ENCODE measurements at places on chromosomes 16 and 17.

DNA sequence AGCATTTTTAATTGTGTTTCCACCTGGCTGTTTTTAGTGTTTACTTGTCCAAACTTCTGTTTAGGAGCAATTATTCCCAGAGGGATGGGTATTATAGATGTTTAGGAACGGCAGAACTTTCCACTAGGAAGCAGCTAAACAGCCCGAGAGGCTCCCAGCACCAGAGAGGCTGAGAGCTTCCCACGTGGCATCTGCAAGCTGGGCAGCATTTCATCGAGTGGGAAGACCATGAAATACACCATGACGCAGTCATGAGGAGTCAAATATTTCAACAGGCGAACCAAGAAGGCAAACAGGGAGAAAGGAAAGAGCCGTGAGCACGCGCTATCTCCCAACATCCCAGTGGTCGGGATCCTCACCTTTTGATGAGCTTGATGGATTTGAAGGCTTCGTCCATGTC is 24.1 kb downstream of the TMEM204 start:
- no peak for DNase-seq

DNA sequence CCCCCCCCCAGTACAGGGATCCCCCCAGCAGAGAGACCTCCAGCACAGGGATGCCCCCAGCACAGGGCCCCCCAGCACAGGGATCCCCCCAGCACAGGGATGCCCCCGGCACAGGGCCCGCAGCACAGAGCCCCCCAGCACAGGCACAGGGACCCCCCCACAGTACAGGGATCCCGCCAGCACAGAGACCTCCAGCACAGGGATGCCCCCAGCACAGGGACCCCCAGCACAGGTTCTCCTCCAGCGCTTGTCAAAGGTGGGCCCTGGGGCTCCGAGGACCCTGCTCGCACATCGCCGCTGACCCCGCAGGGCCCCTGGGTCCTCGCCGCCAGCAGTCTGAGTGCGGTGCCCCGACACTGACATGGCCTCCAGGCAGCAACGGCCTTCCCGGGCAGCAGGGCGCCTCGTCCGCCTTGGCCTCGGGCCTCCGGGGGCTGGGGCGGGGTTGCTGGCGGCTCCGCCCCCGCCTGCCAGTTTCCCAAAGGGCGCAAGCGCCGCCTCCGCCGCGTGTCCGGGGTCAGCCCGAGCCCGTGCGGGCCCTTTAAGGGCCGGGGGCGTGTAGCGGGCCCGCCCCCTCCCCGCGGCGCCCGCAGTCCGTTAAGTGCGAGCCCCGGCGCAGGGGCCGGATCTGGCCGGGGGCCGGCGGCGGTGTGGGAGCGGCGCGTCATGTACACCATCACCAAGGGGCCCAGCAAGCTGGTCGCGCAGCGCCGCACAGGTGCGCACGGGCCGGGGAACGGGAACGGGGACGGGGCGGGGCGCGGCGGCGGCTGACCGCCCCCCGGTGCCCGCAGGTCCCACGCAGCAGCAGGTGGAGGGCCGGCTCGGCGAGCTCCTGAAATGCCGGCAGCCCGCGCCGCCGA is at the start of gene MCRIP2:
Gene MCRIP2, plus strand, starts transcription at position 503 of the 863 bp plus-strand sequence. Its CDS starts 164 bp downstream, at position 667.
- DNase-seq = peak; percentile 43

GRCh38 chr16:78368121-78369102 is 269.0 kb downstream of the WWOX start:
- no peak for DNase-seq

DNA sequence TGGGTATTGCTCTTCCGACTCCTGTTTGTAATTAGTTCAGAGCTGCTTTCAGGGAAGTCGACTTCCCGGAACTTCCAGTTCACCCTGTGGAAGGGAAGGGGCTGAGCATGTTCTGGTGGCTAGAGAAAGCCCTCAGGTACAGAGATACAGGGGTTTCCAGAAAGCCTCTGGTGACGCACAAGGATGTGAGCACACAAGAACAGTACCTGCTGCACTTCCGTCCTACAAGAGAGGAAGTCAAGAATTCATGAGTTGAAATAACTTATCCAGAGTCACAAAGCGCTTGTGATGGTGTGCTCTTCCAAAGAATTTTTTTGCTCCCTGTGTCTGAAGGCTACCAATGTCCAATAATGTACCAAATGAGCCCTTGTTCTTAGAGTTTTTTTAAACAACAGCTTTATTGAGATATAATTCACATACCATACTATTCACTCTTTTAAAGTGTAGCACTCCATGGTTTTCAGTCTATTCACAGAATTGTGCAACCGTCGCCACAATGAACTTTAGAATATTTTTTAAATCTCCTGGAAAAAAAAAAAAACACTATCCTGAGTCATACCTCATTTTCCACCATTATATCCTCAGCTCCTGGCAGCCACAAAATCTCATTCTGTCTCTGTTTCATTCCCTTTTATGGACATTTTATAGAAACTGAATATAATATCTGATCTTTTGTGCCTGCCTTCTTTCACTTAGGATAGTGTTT is 327.6 kb downstream of the CDH13 start:
- DNase-seq = peak; percentile 6

GRCh38 chr17:15966879-15967248 is 21.9 kb downstream of the ADORA2B start:
- DNase-seq = no peak

DNA sequence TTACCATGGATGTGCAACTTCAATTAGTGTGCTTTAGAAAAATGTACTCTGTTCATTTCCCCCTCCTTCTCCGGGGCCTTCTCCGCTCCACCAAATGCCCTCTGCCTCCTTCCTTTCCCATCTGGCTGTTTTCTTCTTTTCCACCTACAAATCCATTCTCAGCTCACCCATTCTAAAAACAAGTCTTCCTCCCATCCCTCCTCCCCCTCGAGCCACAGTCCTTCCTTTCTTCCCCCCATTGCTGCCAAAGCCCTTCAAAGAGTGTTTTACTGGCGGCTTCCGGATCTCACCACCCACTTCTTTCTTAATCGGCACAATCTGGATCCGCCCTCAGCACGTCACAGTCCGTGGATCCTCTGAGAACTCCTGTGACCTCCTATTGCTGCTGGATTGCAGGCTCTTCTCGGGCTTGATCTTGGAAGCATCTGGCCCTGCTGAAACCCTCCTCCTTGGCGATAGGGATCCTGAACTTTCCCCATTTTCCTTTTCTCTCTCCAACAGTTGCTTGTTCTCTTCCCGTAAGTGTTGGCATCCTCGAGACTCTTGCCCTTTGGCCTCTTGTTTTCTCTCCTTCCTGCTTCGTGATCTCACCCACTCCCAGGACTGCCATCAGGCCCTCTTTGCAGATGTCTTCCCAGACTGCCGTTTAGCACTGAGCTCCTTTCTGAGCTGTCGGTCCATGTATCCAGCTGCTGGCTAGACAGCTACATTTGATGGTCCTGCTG is 36.0 kb upstream of the FBXO47 start:
- peak; percentile 71 for DNase-seq

GRCh38 chr17:42554250-42555121 is 1.8 kb downstream of the HSD17B1 start:
- DNase-seq = peak; percentile 81

- DNase-seq = no peak
Measured at GRCh38 chr16:14193316-14193871, 122.3 kb downstream of the MRTFB start.

- peak; percentile 86 for DNase-seq
Measured at GRCh38 chr16:88442727-88443576, 10.1 kb upstream of the ZFPM1 start.

DNA sequence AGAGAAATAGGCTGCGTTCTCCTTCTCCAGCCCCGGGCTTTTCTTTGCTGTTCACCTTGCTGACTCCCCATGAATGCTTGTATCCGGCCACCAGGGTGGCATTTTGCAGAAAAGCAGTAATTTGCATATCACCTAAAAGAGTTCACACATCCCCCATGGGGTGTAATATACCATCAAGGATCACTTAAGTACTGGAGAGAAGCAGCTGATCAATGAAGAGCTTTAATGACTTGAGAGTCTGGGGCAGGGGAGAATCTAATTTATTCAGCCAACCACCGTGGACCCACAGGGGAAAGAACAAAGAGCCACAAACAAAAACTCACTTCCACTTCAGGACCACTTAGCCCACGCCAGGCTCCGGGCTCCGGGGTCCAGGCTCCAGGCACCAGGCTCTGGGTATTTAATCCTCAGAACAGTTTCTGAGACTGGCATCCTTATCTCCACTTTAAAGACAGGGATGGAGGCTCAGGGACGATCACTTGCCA is 33.9 kb upstream of the SEC14L1 start:
- no peak for DNase-seq

GRCh38 chr17:56641373-56641772 is 47.9 kb downstream of the NOG start:
- no peak for DNase-seq

- peak; percentile 29 for DNase-seq
Measured at GRCh38 chr17:41486809-41487530, 2.7 kb downstream of the KRT36 start.

GRCh38 chr16:48049847-48050246 is 105.9 kb downstream of the ABCC12 start:
- DNase-seq = no peak

GRCh38 chr17:69853541-69854224 is 221.3 kb upstream of the KCNJ16 start:
- DNase-seq = no peak

GRCh38 chr16:67843343-67843765 is 1.2 kb downstream of the THAP11 start:
- DNase-seq = no peak

- DNase-seq = no peak
Measured at GRCh38 chr16:69632828-69633227, 67.1 kb downstream of the NFAT5 start.

DNA sequence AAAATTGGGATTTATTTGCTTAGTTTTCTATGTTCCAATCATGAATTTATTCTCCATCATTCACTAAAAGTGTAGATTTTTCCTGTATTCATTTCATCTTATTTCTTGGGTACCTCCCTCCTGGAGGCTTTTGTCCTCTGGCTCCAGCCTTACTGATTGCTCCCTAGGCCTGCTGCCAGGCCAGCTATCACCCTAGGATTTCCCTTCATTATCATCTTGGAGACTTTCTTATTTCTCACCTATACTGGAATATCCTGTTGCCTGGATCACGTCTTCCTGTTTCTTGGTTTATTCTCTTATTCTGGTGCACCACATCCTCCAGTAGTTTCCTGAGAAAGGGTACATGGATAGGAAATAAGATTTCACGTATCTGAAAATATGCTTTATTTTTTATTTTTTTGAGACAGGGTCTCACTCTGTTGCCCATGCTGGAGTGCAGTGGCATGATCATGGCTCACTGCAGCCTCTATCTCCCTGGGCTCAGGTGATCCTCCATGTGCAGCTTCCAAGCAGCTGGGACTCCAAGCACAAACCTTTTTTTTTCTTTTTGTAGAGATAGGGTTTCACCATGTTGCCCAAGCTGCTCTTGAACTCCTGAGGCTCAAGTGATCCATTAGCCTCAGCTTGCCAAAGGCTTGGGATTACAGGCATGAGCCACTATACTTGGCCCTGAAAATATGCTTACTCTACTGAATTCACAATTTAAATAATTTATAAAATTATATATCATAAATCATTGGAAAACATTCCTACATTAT is 13.3 kb upstream of the KPNB1 start:
- no peak for DNase-seq
